ENCODE measurements at places on chromosomes 7 and 10.

GRCh38 chr7:141704112-141704511 lies 2.1 kb upstream of the DENND11 start:
- DNase-seq, result no peak

DNA sequence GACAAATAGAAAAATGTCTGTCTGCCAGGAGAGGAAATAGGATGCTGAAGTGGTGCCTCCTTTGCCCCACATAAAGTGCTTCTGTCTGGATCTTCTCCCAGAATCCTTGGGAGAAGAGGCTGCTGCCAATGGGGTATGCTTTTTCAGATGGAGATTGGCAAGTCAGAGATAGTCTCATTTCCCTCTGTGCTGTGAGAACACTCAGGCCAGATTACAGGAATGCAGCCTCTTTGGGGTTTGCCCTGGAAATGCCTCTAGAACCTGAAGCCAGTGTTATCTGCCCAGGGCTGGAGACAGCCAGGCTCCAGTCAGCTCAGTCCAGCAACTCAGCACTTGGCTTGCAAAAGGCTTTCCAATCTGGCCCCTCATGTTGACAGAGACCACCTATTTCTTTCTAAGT lies 119.1 kb upstream of the PHYHIPL start:
- DNase-seq, result no peak

DNA sequence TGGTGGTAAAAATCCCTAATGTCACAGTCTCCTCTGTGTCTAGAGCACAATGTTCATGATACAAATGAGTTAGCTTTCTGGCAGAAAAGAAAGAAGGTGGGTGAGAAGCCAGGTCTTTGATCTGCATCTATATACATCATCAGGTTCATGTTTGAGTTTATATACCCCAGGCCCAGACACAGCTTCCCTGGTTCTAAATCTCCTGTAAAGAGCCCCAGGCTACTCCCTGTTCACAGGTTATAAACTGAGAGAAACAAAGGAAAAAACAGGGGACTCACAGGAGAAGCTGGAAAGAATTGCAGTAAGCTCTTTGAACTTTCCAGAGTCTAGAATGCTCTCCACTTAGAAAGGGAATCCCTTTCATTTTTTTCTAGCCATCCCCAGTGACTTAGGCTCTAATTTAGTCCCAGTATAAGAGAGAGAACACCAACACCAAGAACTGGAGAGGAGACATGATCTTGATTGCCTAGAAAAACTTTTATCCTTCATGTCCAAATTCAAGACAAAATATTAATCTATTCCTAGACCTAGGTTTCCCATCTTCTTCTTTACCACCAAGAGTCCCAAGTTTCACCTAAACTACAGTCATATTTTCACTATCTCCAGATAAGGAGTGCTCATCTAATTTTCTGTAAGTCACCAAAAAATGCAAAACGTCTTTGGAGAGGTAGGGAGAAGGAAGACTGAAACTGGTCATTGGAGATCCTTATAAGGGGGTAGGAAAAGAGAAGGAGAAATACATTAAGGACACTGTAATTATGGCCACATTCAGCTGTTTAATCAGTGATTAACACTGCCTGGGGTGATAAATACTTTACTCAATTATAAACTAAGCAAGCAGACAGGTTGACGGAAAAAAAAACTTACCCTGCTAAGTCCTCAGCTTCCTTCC lies 469 bp downstream of the MSS51 start:
- no peak for DNase-seq

- DNase-seq, result no peak
Measured at GRCh38 chr10:123150986-123151736, 3.0 kb upstream of the BUB3 start.

- DNase-seq, result no peak
Measured at GRCh38 chr10:121700416-121700815, 102.2 kb upstream of the FGFR2 start.

GRCh38 chr10:132882069-132882951 lies 60.1 kb downstream of the CFAP46 start:
- no peak for DNase-seq

Measured in stimulated activated CD4-positive, alpha-beta T cell treated with anti-CD3 and anti-CD28 coated beads, Interleukin-4, amount 100 ng/mL, for 1 hour (primary cell).